G401 (cell line): ENCODE measurements at places on chromosomes 6 and 20.

- DNase-seq = no peak
These were observed 46.3 kb downstream of the GCNT2 start for GRCh38 chr6:10567256-10568026.

- no peak for DNase-seq
These were observed 1607.2 kb downstream of the GRIK2 start for GRCh38 chr6:103000688-103001087.

DNA sequence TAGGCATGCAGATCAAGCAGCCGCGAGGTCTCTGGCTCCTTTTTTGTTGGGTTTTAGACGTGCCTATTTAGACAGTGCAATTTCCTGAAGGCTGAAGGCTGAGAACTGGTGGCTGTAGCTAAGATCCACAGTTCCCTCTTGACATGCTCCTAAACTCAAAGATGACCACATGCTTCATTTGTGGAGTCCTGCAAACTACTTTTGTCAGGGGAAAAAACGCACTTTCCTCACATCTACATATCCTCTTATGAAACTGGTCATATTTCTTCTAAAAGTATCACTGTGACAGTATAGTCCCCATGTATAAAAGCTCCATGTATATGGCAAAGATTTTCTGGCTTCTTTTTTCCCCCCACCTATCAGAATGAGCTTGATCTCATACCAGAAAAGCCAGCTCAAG is 30.7 kb downstream of the LYRM4 start:
- DNase-seq = no peak

GRCh38 chr6:24752917-24753492 is 21.7 kb upstream of the GMNN start:
- DNase-seq = no peak

GRCh38 chr6:169938262-169938701 is 186.9 kb downstream of the ERMARD start:
- DNase-seq = no peak

DNA sequence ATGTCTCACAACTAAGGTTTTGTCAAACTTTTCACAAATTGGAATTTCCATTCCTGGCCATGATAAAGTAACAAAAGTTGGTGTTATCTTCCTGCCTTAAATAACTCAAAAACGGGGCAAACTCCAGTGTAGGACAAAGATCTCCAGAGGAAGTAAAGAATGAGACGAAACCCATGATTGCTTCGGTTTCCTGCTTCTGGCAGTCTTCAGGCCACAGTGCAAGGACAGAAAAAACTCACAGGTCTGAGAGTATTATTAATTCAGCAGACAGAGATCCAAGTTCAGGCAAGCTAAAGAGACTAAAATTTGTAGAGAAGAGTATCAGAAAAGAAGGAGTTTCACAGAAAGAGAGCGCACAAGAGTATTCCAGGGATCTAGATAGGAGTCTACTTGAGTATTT is 64.8 kb upstream of the RCAN2 start:
- DNase-seq = no peak

- DNase-seq = no peak
These were observed 66.4 kb downstream of the ANKS1A start for GRCh38 chr6:34955442-34955841.

GRCh38 chr20:8007490-8007889 is 12.1 kb downstream of the TMX4 start:
- no peak for DNase-seq

DNA sequence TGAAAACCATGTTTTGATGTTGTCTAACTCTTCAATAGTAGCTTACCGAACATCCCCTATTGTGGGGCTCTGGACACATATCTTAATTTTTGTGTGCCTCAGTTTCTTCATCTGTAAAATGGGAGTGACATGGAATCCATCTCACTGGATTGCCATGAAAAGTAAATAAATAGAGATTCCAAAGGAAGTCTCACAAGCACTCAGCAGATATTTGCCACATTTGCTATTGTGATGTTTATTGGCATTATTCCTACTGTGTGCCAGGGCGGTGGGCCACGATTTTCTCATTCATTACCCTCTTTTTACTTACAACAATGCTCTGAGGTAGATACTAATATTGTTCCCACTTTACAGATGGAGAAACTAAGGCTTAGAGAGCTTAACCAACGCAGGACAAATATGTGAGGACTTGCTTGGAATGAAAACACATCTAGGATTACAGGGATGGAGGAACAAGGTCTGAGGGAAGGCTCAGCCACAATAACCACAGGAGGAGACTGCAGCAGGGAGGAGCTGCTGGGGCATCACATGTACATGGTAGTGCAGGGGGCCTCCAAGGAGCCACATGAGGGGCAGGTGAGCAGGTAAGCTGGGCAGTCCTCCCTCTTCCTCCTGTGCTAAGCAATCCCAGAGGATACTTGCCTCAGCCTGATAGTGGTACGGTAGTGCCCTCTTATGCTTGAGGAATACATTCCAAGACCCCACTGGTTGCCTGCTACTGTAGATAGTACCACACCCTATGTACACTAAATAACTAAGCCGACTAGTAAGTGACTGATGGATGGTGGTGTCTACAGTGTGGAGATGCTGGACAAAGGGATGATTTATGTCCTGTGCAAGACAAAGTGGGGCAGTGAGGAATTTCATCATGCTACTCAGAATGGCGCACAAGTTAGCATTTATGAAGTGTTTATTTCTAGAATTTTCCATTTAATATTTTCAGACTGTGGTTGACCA is 176.9 kb downstream of the FOXA2 start:
- DNase-seq = no peak

DNA sequence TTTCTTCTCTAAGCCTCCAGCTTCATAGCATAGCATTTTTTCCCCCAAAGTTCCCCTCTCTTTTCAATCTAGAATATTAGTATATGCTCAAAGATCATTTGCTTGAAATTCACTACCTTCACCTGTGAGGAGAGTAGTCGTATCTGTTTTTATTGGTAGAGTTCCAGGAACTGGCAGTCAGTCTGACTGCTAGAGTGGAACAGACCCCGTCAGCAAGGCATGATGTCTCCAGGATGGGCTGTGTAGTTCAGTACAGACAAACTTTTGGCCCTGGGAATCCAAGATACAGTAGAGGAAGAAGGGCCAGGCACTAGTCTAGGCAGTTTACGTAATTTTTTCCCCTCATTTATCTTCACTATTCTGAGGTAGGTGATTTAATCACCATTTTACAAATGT is 29.1 kb downstream of the RALY start:
- no peak for DNase-seq

- DNase-seq = no peak
These were observed 154.6 kb upstream of the SOX4 start for GRCh38 chr6:21438986-21439352.

- DNase-seq = no peak
These were observed 266.7 kb downstream of the CDH26 start for GRCh38 chr20:60224914-60225313.

DNA sequence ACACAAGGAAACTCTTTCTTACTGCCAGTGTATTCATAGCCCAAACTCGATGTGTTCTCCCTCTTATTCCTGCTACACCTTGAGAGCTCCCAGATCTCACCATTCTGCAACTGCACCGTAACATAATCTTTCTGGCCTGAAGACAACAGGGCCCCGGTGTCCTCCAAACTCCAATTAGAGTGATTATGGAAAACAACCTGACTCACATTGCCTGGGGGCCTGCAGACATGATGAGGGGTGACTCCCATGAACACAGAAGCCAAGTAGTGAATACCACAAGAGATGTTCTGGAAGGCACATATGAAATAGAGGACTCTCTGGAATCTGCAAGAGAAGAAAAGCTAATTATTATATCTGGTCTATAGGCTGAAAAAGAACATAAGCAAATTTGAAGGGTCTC is 19.7 kb downstream of the SLC22A16 start:
- DNase-seq = no peak

DNA sequence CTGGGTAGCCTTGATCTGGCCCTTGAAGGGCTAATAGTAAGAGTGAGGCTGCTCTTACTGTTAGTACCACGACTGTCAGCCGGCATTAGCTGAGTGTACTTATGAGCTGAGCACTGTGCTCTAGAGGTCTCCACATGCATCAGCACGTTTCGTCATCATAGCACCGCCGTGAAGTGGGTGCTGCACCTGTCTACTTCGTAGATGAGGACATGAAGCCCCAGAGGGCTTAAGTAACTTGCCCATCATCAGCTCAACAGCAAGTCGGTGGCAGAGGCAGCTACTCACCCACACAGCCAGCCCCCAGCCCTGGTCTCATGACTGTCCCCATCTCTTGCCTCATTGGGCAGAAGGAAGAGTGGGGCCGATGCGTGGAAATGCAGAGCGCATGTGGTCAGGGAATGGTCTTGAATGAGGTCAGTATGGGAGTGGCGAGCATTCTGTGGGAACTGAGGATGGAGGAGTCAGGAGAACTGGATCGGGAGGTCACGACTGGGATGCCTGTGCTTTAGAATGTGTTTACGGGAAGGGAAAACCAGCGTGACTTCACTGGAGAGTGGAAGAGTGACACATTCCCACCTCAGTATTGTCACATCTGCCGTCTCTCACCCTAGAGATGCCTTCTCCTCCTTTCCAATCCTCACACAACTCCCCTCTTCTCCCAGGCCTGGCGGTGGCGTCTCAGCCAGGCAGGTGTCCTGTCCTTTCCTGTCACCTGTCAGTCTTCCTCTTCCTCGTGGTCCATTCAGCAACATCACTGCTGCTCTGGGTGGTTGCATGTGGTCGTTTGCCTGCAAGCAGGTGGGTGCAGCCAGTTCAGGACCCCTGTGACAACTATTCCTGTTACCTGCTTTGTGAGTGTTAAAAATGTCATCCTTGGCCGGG is 6.0 kb downstream of the SYTL3 start:
- no peak for DNase-seq

DNA sequence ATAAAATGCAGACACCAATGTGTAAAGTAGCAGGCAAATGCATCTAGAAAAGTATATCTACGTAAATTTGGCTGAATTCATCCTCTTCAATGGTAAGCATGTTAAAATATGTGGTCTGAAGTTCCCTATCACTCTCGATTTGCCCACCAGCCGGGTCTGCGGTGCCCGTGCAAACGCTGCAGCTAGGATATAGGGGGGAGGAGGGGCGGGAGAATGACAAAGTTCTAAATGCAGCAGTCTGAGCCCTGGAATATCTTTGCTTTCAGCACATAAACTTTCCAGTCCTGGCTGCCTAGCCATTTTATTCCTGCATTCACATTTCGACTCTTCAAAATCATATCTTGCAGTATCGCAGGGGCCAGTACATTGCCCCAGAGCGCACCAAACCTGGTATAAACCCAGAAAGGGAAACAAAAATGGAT is 708 bp downstream of the NRN1 start:
- peak; percentile 41 for DNase-seq

GRCh38 chr6:75283907-75284631 is 523 bp downstream of the TMEM30A start:
- DNase-seq = peak; percentile 7

- peak; percentile 12 for DNase-seq
These were observed 260.2 kb downstream of the BCKDHB start for GRCh38 chr6:80366714-80367113.

DNA sequence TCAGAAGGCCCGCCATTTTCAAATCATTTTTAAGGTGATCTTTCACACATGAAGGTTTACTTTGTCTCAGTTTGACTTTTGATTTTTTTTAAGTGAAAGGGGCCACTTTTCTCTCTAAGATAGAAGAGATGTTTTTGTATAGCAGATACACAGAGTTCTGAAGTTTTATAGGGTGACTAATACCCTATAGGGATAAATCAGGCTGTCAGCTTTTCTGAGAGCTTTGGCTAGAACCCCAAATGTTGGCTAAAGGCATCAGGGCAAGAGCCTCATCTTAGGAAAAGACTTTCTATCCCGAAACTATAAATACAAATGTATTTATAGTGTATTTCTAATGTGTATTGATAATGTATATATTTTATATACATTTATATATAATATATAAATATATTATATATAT is 181.4 kb downstream of the TBX18 start:
- DNase-seq = no peak

GRCh38 chr20:11740975-11741374 is 176.7 kb upstream of the BTBD3 start:
- peak; percentile 88 for DNase-seq

- DNase-seq = no peak
These were observed 12.2 kb upstream of the STK35 start for GRCh38 chr20:2089447-2089846.

DNA sequence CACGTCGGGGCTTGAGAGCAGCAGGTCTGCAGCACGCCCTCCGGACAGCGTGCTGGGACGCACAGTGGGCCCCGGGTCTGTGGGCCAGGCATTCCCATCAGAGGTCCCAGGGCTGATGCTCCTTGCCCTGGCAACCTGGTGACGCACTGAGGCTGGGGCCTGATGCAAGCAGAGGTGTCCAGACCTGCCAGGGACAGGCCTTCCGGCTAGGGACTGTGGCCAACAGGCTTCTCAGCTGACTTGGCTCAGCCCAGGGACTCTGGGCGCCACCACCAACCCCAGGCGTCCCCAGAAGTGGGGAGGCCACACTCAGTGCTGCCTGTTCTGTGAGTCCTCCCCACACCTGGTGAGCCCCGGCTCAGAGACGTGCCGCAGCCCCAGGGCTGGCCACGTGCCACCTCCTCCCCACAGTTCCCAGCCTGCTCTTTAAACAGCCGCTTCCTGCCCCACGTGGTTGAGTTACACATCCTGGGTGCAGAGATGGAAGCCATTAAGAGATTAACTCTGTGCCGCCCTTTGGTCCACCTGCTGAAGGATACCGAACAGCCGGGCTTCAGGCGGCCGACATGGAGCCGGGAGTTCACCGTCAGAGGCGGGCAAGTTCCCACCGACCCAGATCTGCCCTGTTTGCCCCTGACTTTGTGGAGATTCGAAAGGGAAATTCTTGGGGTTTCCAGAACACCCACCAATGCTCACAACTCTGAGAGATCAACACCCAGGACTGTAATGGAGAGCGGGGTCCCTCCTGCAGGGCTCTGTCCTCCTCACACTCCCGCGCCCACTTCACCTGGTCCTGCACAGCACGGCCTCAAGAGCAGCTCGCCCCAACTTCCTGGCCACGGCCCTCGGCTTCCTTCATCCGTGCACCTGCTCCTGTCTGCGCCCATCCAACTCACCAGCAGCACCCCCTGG is 37.6 kb upstream of the ZBP1 start:
- no peak for DNase-seq

- no peak for DNase-seq
These were observed 3.4 kb downstream of the LINC00237 start for GRCh38 chr20:21102603-21103311.

DNA sequence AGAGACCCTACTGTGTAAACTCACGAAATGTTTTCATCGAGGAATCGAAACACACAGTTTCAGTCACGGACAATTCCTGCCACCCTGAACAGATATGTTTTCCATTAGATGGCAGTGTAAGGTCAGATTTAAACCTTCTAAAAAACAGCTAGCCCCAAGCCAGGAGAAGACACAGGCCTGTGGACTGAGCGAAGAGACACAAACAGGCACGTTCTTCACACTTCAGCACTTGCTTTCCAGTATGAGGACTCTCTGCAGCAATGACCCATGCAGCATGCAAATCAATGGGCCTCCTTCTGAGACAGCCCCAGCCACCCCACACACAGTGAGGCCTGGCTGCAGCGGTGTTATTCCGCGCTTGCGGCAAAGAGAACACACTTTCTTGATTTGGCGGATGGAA is 31.9 kb downstream of the HUS1B start:
- peak; percentile 11 for DNase-seq

DNA sequence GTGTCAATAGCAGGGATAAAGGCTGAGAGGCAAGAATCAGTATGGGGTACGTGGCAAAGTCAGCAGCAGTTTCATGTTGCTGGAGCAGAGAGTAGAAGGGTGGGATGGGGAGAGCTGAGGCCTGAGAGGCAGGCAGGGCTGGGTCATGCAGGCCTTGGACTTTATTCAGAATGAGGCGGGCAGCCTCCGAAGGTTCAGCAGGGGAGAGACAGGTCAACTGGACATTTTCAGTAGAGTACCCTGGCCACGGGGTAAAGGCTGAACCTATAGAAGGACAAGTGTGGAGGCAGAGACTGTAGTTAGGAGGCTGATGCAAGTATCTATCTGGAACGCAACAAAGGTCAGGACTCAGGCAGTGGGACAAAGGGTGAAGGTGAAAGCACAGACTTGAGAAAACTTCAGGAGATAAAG is 13.7 kb downstream of the NOTCH4 start:
- DNase-seq = no peak
